ENCODE measurements at places on chromosomes 1 and 21.
A peak's percentile ranks its signal among the peaks of the same experiment; 100 is the strongest.

DNA sequence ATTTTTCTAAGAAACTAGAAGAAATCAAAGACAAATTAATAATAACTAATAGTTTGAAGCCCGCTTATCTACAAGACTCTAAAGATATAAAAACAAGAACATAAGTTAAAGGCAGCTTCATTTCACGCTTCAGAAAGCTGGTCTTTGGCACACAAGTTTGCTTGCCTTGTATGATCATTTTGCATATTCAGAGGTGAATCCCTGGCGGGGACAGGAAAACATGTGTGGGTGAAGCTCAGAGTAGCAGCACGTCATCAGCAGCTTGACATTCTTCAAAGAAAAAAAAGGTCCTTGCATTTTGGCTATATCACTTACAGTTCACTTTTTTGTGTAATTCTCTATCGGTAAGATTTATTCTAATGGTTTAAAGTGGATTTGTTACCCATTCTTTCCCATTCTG, 1911.8 kb downstream of the MRPL39 start:
- DNase-seq: no peak

DNA sequence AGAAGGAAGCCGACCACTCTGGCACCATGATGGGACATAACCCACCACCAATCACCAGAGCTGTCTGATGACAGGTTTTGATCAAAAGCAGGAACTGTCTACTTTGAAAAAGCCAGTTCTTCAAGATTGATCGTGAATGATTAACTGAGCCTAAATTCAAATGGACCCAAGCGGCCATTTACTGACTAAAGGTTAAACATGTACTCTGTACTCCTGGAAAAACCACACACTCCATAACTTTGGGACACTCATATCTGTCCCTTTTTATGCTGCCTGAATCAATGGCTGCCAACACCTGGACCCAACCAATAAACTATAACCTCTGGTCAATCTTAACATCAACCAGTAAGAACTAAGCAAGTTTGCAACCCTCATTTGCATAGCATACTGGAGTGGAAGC, 206.6 kb downstream of the URB2 start:
- DNase-seq: no peak

DNA sequence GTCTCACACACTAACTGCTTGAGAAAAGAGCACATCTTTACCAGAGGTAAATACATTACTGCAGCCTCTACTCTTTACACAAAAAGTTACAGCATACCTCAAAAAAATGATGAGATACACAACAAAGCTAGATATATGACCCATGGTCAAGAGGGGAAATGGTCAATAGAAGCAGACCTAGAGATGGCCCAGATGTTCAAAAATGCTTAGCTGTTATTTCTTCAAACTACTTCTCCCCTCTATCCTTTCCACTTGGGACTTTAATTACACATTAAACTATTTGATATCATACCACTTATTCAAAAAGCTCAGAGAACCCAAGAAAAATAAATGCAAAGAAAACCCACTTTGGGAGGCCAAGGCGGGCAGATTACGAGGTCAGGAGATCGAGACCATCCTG, 12.8 kb downstream of the BRWD1 start:
- no peak for DNase-seq

GRCh38 chr1:36525166-36525565, 42.5 kb upstream of the CSF3R start:
- no peak for DNase-seq

- DNase-seq: no peak
Measured at GRCh38 chr1:30311749-30312148, 411.6 kb downstream of the MATN1 start.

DNA sequence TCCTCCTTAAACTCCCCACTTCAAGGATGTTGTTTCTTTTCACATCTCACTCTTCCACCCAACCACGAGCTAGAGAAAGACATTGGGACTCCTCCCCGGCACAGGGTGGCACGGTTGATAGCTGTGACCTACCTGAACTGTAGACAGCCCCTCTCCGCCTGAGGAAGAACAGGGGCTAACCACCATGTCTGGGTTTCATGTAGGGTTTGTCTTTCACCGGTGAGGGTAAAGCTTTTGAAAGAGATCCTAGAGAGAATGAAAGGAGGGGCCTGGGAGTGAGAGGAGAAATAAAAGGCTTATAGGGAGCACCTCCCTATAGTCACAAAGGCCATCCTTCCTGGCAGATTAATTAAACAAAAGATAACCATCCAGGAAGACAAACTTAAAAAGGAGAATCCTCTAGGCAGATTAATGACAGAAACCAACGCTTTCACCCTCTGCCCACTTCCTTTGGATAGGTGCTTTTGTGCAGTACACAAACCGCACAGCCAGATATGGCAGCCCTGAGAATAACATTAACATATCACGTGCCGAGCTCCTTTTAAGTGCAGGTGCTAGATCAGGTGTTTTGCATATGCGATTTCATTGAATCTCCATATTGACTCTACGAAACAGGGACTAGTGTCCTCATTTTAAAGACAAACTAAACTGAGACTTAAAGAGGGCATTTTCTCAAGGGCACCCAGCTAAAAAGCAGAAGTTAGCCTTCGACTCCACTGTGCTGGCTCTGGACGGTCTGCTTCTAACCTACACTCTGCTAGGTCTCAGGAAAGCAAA, 178.1 kb upstream of the RUNX1 start:
- DNase-seq: no peak

DNA sequence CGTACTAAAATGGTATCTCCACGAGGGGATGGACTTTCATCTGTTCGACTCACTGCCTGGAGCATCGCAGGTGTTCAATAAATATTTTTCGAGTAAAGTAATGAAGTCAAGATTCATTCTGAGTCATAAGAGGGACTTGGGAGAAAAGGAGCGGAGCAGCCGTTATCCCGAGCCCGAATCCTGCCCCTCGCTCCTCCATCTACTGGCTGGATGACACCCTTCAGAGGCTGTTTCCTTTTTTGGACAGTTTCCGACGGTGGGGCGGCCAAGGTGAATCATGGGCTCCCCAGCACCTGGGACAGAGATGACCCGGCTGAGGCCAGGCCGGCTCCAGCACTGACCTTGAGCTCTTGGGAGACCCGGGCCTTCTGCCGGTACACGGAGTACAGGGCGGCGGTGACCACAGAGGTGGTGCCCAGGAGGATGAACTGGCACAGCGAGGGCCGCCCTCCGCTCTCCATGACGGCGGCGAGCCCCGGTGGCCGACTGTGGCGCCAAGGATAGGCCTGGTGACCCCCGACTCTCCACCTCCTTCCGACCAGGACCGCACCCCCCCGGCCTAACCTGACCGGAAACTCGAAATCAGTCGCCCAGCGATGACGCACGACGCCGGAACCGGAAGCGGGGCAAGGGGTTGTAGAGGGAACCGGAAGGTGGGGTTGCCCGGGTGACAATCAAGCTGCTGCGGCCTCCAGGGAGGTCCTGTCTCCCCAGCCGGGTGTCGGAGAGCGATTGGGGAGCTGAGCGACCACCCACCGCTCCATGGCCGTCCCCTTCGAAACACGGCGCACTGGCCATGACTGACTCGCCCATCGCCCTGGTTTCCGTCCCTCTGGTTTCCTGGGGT, at the start of gene MUL1:
Gene MUL1, minus strand, starts transcription at position 588 of the 847 bp plus-strand sequence. Its CDS starts 127 bp downstream, at position 461.
- DNase-seq: peak; percentile 89

DNA sequence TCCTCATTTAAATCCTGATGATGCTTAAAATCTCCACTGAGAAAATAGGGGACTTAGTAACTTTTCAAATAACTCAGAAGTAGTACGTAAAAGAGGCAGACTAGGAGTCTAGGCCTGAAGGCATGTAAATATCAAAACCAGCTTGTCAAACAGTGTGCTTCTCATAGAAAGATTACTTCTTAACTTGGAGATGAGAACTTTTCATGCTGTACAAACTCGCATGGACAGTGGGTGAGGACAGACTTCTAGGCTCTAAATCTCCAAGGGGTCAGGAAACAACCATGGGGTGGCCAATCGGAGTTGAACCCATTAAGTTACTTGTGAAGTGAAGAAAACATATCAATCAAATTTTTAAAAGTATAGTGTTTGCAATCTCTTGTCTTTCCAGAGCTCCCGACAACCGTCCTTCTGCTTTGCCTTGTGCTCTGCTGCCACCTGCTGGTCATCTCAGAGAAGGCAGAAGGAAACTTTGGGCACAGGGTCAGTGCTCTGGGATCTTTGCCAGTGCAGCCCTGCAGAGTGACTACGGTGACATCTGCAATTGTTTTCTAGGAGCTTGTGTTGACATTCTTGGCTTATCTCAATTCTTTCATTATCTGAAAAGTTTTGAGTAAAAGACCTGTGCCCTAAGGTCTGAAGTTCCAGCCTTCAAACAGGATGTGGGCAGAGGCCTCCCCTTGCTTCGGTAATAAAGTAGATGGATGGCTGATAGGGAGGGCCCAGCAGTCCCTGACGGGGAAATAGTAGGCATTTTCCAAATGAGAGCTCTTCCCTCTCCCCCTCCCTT, 105.1 kb upstream of the PDE4B start:
- DNase-seq: peak; percentile 58
